ENCODE measurements at places on chromosomes 16 and 17.

DNA sequence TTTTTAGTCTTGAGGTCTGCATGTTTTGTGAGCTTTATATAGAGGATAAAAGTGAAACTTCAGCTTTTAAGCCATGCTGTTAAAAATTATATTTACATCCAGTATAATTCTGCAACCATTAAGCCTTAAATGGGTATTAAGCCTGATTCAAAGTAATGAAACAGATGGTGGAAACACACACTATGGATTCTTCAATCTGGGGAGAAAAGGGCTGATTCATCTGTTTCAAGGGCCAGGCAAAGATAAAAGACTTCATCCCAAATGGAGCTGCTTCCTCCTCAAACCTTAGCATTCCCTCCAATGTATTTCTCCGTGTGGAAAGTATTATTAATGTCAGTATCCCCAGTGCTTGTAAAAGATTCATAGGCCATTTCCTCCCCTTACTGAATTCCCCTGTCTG is 367.4 kb upstream of the ZFHX3 start:
- no peak for DNase-seq

GRCh38 chr17:64025732-64026294 is 5.4 kb upstream of the ICAM2 start:
- DNase-seq: no peak

DNA sequence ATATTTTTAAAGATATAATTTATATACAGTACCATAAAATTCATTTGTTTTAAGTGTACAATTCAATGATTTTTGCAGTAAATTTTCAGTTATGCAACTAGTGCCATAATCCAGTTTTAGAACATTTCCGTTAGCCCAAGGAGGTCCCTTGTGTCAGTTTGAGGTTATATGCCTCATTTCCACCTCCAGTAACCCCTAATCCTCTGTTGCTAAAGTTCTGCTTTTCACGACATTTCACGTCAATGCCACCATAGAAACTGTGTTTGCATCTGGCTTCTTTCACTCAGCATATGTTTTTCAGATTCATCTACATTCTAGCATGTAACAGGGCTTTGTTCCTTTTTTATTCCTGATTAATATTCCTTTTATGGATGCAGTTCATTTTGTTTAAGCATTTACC is 42.4 kb upstream of the NUDT7 start:
- DNase-seq: no peak

GRCh38 chr17:75819678-75820077 is 24.5 kb downstream of the UNC13D start:
- DNase-seq: no peak

- no peak for DNase-seq
These were observed 62.3 kb downstream of the VPS53 start for GRCh38 chr17:652314-652713.

GRCh38 chr17:78459696-78460095 is 81.2 kb downstream of the PGS1 start:
- DNase-seq: no peak

- DNase-seq: no peak
These were observed 130.2 kb upstream of the CHMP6 start for GRCh38 chr17:80861418-80861815.

GRCh38 chr17:82586576-82587233 is 61.5 kb downstream of the WDR45B start:
- no peak for DNase-seq

DNA sequence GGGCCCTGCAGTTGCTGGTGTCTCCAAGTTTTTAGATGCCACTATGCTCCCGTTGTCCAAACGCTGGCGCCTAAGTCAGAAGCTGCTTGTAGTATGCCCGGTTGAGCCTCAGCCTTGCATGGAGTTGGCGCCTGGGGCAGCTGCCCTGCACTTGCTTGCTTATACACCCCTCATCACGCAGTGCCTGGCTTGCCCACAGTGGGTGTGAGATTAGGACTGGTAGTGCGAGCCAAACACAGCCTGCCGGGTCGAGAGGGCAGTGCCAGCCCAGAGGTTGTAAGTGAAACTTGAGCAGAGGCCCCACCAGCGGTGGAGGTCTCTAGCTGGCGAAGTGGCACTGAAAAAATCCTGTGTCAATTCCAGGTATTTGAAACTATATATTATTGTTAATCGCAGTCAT is 90.3 kb downstream of the ITFG1 start:
- no peak for DNase-seq

GRCh38 chr16:73037331-73037745 is 10.6 kb downstream of the ZFHX3 start:
- DNase-seq: no peak

GRCh38 chr16:64704386-64704785 is 417.5 kb downstream of the CDH11 start:
- DNase-seq: no peak

- no peak for DNase-seq
These were observed 8.2 kb downstream of the MMP2 start for GRCh38 chr16:55487048-55487803.

GRCh38 chr17:77429969-77430752 is 289.4 kb downstream of the SEC14L1 start:
- no peak for DNase-seq

- no peak for DNase-seq
These were observed 43.5 kb downstream of the ST3GAL2 start for GRCh38 chr16:70395345-70395901.

- DNase-seq: no peak
These were observed 31.8 kb upstream of the NAT9 start for GRCh38 chr17:74807925-74808324.

DNA sequence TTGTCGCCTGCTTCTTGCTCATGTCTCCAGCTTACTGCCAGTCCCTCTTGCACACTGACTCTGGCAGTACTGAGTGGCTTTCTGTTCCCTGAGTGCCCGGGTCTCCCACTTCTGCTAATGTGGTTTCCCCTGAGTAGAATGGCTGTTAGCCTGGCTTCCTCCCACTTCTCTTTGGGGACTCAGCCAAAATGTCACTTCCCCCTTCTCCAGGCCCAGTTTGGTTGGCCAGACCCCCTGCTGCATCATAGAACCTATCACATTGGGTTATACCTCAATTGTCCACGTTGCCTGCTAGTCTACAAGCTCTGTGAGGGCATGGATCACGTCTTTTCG is 304.4 kb downstream of the HS3ST3B1 start:
- no peak for DNase-seq

GRCh38 chr17:81455387-81455786 is 57.2 kb downstream of the ACTG1 start:
- no peak for DNase-seq

- no peak for DNase-seq
These were observed 537 bp downstream of the GOSR1 start for GRCh38 chr17:30477774-30478115.

DNA sequence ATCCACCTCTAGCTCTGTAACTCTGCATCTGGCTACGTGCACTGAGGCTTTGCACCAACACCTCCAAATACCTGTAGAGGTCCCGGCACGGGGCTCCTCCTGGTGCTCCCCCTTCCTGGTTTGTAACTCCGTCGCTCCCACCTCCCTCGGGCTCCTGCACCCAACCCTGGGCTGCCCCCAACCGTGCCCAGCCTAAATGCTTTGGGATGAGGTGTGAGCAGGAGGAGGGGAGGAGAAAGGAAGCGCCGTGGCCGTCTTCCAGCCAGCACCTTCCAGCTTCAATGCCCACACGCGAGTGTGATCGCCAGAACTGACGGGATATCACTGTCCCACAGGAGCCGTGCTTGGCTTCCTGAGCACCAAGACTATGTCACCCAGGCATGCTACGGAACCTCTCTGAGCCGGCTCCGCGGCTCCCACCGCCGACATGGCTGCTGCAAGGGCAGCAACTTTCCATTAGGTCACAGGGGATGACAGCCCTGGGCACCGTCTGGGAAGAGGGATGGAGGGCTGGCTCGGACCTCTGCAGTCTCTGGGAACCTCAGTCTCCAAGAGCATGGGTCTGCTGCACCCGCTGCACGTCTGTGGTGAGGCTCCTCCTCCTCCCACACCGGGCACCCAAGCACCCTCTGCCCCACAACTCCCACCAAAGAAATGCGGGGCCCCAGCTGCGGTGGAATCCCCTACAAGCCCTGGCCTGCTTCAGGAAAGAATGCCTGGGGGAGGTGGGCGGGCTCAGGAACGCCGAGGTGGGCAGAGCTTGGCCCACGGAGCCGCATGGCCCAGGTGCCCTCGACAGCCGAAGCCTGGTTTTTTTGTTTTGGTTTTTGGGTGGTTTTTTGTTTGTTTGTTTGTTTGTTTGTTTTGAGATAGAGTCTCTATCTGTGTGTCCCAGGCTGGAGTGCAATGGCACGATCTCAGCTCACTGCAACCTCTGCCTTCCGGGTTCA is 6.4 kb upstream of the SLC38A10 start:
- DNase-seq: no peak

DNA sequence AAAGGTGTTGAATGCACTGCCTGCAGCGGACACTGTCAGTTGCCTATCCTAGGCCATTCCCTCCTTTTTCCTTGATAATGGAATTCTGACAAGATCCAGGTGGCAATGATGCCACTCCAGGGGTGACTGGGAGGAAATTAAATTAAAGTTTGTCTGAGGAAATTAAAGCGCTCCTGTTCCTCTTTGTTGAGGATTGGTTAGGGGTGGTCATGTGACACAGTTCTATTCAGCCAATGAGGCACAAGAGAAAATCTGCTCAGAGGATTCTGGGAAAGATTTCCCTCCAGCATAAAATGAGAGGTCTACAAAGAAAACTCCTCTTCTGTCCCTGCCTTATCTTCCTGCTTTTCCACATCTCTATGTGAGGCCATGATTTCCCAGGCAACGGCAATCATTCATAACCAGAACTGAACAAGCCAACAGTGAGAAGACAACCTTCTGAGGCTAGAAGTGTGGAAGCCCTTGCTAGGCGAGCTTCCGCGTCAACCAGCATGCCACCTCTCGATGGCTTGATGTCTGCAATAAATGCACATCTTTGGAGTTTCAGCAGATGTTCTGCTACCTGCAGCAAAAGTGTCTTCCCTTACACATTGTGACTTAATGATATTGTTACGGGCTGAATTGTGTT is 5.6 kb upstream of the BCO1 start:
- DNase-seq: no peak

- no peak for DNase-seq
These were observed 372.0 kb downstream of the HAPSTR1 start for GRCh38 chr16:9463461-9463860.

GRCh38 chr16:2939968-2940367 is 24.1 kb upstream of the KREMEN2 start:
- DNase-seq: no peak
